Stimulated activated CD8-positive, alpha-beta memory T cell treated with anti-CD3 and anti-CD28 coated beads, Interleukin-4, amount 100 ng/mL, for 4 hours (primary cell): ENCODE measurements at places on chromosomes 13 and 19.
A peak's percentile ranks its signal among the peaks of the same experiment; 100 is the strongest.

- DNase-seq = no peak
Measured at GRCh38 chr19:5651361-5651760, 28.5 kb downstream of the SAFB start.

DNA sequence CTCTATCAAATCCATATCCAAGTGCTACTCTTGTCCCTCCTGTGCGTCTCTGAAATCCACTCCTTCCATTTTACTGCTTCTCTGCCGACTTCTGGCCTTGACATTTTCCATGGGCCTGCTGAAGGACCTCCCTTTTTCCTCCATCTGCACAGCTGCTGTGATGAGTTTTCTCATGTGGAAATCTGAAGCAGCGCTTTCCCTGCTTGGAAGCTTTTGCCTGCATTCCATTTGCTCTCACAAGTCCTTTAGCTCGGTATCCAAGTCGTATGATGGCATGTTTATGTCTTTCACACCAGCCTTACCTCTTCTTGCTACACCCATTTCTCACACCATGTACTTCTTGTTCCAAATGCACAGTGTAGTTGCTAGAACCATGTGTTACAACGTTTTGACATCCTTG lies 328.2 kb downstream of the GPC5 start:
- DNase-seq = no peak

GRCh38 chr19:16229322-16229641 lies 31.6 kb downstream of the AP1M1 start:
- no peak for DNase-seq

DNA sequence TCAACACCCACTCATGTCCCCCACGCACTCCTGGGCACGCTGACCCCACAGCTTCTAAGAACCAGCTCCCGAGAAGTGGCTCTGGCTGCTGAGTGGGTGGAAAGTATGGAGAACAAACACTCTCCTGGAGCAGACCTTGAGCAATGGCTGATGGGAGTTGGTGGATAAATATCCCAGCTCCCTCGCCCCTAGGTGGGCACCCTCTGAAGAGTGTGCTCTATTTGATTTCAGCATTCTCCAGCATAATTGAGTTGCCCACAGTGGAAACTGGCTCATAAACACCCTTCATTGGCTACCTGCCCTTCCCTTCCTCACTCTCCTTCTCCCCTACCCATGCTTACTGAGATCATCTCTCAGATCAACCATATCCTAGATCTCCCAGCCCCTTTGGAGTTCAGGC lies 41.5 kb upstream of the ADGRE5 start:
- no peak for DNase-seq

DNA sequence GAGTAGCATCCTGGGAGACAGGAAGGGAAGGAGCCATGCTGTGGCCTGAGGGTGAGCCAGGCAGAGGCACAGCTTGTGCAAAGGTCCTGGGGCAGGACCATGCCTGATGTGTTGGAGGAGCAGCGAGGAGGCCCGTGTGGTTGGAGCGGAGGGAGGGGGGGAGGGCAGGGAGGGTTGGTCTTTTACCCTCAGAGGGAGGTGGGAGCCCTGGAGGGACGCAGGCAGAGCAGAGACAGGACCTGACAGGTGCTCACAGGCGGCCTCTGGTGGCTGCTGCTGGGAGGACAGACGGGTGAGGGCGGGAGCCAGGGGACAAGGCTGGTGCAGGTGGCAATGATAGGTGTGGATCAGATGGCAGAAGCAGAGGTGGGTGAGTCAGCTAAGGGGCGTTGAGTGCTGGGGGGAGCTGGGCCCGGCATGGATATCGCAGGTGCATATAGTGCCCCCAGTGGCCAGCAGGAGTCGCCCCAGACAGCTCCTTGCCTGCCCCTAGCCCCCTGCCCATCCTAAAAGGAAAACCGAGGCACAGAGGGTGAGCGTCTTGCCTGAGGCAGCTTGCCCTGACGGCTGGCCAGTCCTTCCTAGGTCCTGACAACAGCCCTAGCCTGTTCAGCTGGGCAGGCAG lies 9.8 kb upstream of the GNA15 start:
- peak; percentile 66 for DNase-seq

DNA sequence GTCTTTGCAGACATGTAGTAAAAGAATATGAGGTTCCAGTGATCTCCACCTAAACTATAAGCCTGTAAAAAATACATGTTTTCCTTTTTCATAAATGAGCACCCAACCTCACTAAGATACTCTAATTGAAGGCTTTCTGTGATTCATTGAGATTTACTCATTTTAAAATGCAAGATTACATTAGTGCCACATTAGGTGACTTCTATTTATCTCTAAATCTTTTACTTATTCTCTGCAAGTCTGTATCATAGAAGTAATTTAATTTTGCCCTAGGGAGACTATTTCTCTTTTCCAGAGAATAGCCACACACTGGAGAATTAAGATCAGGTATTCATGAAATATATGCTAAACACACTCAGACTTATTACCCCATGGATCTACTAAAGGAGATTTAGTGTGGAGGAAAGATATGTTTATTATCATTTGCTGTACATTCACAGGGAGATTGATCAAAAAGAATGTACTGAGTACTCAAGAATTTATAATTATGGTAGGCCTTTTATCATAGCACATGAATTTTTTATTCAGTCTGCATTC lies 290.2 kb upstream of the ATXN8OS start:
- no peak for DNase-seq

- DNase-seq = no peak
Measured at GRCh38 chr13:113729187-113730019, 29.6 kb upstream of the TMEM255B start.

- no peak for DNase-seq
Measured at GRCh38 chr13:59879281-59879680, 284.4 kb downstream of the DIAPH3 start.

DNA sequence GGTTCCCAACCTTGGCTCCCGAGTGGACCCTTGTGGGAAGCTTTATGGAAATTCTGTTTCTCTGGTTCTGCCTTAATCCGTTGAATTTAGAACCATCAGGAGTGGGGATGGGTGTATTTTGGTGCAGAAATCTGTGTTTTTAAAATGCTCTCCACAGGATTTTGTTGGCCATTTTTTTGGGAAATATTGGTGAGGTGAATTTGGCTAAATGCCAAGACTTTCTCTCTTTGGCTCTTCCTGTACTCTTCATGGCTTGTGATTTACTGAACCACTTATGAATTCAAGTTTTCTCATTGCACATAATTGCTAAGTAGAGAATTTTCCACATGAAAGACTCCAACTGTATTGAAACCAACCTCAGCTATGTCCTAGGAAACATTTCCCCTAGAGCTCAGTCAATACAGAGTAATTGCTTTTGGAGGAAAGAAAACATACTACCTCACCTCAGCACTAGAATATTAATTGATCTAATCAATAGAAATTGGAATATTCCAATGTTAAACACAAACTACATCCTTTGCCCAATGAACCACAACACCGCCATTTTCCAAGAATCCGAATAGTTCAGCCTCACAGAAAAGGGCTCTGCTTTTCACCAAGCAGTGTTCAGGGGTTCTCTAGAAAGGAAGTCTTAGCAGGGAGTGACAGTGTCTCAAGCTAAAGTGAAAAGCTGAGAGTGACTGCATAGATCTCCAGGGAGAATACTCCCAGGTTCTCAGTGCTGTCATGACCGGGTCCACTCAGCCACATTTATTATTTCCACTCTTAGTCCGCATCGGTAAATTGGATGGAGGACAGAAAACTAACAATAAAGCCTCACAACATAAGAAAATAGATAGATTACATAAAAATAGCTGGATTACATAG lies 60.3 kb downstream of the ERCC5 start:
- DNase-seq = no peak

DNA sequence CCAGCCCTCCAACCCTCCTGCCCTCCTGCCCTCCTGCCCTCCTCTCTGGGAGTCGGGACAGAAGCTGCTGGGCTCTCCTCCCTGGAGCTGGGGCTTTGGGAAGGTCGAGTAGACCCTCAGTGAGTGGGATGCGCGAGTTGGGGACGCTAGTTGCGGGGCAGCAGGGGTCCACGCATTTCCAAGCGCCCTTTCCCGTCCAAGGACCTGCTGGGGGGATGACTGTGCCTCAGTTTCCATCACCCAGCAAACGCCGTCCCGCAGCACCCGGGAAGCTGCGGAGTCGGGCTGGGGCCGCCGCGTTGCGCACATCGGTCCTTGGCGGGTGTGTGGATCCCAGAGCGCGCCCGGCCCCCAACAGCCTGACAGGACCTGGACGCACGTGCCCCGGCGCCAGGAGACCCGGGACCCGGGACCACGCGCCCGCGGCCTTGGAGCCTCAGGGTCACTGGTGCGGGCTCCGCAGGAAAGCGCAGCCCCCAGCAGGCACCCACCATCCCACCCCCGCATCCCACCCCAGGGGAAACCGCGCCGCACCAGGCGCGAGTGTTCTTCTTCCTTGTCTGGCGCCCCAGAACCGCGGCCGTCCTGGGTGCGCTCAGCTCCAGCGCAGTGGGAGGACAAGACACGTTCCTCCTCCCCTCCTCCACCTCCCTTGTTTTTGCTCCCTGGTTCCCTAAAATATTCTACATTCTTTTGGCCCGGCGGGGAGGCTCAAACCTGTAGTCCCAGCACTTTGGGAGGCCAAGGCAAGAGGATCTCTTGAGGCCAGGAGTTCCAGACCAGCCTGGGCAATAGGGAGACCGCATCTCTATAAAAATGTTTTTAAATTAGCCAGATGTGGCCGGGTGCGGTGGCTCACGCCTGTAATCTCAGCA lies 9.2 kb downstream of the ONECUT3 start:
- no peak for DNase-seq
